ENCODE measurements at places on chromosomes 7 and 10. TPM values are rescaled to one million over a fixed set of nuclear protein-coding genes. Genes with fewer than 3 reads are reported as not detected.

The ZC3HAV1 gene
- total RNA-seq: 129 TPM

The DNAJC12 gene
- 1.9 TPM for total RNA-seq

The NXPH1 gene
- total RNA-seq: not detected

The TMEM168 gene
- total RNA-seq: 19.0 TPM

The TCAF2 gene
- 22.2 TPM for total RNA-seq

The GRID2IP gene
- total RNA-seq: 0.07 TPM

The LRMDA gene
- total RNA-seq: not detected

The NUB1 gene
- total RNA-seq: 85.5 TPM
